NCI-H1436 treated with DMSO at 0.1 percent for 48 hours (cell line): ENCODE measurements at places on chromosomes 6 and 20.

- DNase-seq = no peak
Observed at GRCh38 chr20:2914160-2914559, 40.9 kb downstream of the PTPRA start.

DNA sequence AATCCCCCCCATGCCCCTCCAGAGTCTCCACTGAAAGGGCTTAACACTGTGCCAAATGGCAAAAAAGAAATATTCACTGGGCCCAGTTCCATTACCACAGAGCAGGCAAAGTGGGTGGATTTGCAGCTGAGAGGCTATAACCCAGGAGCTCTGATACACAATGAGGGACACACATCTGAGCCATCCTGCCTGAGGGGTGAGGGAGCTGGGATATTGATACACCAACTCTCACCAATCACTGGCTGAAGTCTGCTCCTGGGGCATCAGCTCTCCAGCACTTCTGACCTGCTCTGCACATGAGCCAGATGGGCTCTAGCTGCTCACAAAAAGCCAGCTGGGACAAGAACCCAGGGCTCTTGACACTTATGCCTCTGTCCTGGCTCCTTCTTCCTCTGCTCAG lies 4.9 kb downstream of the BPIFB1 start:
- DNase-seq = no peak

- DNase-seq = no peak
Observed at GRCh38 chr6:30035784-30036183, 25.3 kb upstream of the POLR1H start.

GRCh38 chr20:56259948-56260347 lies 11.4 kb downstream of the MC3R start:
- DNase-seq = no peak

DNA sequence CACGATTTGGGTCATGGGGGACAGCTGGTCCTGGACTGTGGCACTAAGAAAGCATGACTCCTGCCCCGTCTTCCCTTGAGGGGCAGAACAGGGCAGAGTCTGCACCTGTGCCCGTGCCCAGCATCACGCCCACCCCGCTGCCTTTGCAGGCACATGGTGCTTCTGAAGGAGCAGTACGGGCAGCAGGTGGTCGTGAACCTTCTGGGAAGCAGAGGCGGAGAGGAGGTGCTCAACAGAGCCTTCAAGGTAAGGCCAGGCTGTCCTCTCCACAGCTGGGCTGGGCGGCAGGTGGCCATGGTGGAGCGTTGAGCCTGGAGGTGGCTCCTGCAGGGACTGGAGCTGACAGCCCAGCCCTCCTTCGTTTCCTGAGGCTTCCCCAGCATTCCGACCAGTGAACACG lies 77.4 kb downstream of the SYNJ2 start:
- no peak for DNase-seq

DNA sequence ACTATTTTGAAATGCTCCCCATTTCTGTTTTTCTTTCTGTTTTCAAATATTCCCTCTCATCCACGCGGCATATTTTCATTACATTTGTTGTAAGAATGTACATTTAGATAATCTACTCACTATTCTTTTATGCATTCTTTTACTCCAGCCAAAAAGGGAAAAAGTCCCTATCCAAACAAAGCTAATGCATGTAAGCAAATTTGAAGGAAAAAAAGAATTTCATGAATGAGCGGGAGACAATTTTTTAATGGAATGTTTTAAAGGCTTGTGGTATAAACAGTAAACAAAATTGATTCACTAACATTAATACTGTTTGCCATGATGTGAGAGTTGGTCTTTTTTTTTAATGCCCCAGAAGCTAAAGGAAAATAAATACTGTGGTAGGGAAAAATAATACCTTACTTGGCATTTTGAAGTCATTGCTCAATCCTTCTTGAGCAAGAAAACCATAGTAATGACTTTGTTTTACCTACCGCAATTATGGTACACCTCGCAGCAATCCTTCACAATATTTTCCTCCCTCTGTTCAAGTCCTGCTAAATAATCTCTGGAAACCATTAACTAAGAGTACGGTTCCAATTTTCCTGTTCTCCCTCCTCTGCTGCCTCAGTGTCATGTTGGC lies 79.0 kb downstream of the BACH2 start:
- DNase-seq = no peak

DNA sequence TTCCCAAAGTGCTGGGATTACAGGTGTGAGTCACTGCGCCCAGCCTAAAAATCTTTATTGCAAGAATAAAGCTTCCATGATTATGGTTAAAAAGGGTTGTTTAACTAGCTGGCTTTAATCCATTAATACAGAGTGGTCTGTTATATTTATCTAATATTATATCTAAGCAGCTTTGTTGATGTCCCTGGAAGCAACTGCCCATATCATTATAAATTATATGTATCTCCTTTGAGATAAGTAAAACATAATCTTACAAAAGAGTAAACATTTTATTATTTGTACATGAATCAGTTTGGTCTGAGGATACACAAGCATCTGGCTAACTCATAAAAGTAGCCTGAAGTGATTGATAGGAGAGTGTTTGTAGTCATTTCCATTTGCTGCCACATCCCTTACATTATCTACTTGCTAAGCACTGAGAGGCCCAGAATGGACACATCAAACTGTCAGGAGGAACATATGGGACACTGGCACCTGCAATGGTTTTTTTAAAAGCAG lies 46.9 kb downstream of the TRAF3IP2 start:
- DNase-seq = no peak

GRCh38 chr6:157597461-157598312 lies 216.7 kb downstream of the ZDHHC14 start:
- no peak for DNase-seq

DNA sequence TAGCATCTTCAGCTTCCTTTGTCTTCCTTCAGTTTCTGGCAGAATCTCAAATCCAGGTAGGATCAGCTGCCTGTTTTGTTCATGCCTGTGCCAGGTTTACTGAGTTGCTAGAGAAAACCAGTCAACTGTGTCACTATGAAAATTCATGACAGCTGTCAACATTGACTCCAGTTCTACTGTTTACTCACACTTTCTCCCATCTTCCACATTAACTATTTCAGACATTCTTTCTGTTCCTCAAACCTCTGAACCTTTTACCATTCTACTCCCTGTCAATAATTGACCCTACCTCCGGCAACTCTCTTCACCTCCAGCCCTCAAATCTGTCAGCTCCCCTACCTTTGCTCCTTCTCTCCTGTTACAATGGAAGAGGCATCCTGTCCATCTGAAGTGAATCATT lies 8.5 kb downstream of the ENPP4 start:
- DNase-seq = no peak

GRCh38 chr6:33692760-33693158 lies 18.7 kb downstream of the UQCC2 start:
- DNase-seq = no peak

GRCh38 chr6:3324262-3324942 lies 65.7 kb downstream of the PSMG4 start:
- no peak for DNase-seq

GRCh38 chr6:157244175-157244574 lies 79.1 kb downstream of the TMEM242 start:
- no peak for DNase-seq

GRCh38 chr20:49045440-49046086 lies 549 bp upstream of the CSE1L start:
- no peak for DNase-seq

- no peak for DNase-seq
Observed at GRCh38 chr20:62800314-62801259, 4.0 kb upstream of the OGFR start.
